ENCODE measurements at places on chromosomes 2 and 18.

DNA sequence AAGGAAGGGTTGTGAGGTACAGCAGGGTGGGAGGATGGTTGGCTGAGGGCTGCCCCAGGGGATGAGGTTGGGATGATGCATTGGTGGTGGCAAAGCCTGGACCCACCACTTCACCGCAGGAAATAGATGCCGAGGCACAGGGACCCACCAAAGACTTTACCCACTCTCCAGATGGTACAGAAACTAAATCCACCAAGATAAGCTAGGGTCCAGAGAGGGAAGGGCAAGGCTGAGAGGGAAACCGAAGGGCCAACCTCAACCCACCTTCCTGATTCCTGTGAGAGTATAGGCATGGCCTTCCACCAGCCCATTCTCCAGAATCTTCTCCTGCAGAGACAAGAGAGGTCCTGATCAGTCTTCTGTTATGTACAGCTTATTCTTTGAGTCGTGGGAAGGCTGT is 18.1 kb downstream of the CAPN14 start:
- DNase-seq, result no peak

DNA sequence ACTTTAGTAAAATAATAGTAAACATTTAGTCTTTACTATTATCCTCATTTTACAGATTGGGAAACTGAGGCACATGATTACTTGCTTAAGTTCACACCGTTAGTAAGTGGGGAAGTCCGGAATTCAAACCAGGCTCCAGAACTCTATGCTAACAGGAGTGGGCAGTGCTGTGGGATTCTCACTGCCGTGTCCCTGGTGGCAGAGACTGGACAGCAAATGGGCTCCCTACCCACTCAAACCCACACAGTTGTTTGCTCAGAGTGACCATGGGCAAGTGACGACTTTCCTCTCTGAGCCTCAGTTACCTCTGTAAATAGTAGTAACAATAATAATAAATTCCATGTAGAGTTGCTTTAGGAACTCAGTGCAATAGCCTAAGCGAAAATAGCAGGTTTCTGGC is 24.0 kb downstream of the MAIP1 start:
- no peak for DNase-seq

GRCh38 chr2:19574778-19575260 is 216.4 kb upstream of the OSR1 start:
- peak; percentile 27 for DNase-seq

DNA sequence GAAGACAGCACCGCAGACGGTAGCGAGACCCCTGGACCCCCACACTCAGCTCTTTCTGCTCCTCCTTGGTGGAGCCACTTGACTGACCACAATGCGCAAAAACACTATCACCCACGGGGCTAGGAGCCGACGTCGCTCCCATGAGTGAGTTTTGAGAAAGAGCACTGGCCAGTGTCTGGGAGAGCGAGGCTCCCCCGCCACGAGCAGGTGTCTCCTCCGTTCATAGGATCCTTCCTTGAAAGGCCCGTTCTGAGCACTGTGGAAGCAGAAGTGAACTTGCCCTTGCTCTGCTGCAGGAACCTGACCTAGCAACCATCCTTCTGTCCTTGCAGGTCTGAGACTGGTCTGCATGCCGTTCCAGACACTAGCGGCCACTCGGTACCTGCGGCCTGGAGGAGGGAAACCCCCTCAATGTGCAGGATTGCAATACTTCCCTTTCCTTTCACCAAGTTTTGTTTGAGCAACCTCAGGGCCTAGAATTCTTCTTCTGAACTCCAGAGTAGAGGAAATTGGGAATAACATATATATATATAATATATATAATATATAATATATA is 12.9 kb upstream of the ZNF516 start:
- DNase-seq, result no peak

DNA sequence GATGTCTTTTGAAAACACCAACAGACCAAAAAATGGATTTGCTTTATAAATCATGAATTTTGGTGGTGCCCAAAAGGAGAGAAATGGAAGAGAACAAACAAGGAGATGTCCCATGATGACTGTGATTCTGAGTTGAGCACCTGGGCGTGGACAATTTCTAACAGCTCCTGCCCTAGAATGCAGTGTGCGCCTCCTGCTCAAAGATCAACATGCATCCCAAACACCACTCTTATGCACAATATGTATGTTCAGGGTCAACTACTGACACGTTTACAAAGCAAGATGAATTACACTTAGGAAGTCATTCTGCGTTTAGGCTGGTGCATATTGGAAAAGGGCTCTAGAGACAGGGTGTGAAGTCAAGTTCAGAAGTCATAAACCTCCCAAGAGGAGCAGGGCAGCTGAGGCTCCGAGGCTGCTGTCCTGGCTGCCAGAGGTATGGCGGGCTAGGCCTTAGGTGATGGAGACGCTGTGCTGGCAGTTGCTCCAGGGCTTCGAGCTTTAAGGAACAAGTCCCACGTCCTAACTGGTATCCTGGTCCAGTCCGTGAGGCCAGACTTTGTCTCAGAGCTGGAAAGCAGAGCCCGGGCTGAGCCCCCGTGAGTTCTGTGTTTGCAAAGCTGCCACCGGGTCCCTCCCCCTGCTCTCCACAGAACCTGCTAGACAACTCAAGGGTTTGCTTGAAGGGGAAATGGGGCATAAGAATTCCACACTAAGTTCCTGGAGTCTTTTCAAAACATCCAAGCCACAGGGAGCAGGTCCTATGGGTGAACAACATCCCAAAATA is 74.0 kb downstream of the ZNF516 start:
- DNase-seq, result no peak

DNA sequence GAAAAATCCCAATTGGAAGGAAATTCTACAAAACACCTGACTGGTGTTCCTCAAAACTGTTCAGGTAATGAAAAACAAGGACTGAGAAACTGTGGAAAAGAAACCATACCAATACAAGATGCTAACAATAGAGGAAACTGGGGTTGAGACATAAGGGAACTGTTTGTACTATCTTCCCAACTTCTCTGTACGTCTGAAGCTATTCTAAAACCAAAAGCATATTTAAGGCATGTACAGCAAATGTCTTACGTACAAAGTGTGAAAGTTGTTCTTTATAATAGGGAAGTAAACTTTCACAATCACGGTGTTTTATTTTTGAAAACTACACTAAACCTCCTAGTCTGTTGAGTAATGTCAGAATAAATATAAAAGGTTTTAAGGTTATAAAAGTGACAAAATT is 776.1 kb upstream of the RAB6C start:
- DNase-seq, result no peak

GRCh38 chr2:206271065-206271464 is 3.4 kb upstream of the ZDBF2 start:
- DNase-seq, result no peak

GRCh38 chr2:85449214-85449588 is 30.7 kb downstream of the SH2D6 start:
- peak; percentile 61 for DNase-seq

- no peak for DNase-seq
Measured at GRCh38 chr2:183495589-183496267, 371.5 kb downstream of the NUP35 start.

DNA sequence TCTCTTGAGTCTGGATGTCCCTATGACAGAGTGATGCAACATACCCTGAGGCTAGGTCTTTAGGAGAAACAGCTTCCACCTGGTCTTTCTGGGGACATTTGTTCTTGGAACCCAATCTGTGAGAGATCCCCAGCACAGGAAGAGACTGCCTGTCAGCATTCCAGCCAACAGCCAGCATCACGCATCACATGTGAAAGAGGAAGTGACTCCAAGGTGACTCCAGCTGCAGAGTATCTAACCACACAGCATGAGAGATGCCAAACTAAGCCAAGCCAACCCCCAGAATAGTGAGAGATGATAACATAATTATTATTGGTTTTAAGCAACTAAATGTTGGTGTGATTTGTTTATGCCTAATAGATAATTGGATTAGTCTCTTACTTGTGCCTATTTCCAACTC is 35.7 kb downstream of the C18orf63 start:
- no peak for DNase-seq

DNA sequence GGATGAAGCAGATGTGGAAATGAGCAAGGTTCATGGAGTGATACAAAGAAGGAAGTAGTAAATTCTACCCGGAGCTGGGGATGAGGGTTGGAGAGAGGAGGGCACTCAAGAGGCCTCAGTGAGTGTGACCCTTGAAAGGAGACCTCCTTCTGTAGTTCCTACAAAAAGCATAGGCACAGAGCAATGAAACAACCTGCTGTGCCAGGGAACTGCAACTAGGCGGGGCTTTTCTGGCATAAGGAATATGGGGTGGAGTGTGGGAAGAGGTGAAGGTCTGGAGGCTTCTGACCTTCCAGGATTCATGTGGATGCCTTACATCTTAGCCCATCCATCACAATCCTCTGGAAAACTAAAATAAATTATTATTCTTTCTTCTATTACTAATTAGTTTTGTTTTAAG is 25.5 kb upstream of the PGAP1 start:
- DNase-seq, result no peak

DNA sequence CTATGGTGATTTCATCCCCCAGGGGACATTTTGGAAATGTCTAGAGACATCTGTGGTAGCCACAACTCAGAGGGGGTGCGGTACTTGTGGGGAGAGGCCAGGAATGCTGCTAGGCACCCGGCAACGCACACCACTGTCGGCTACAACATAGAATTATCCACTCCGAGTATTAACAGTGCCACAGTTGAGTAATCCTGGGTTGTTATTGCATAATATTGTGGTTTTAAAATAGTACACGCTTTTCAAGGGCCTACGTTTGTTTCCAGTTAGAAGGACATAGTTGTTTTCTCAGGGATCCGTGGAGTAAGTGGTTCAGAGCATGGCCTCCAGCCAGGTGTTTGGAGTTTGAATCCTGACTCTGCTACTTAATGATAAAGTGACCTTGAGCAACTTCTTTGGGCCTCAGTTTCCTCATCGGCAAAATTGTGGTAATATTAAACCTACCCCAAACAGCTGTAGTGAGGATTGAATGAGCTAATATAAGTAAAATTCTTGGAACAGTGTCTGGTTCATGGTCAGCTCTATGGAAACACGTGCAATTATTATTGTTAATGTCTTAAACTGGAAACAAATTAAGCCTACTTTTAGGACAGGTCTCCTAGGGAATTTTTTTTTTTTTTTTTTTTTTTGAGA is 24.5 kb downstream of the CYP27A1 start:
- DNase-seq, result peak; percentile 50

- DNase-seq, result peak; percentile 76
Measured at GRCh38 chr2:219509780-219510511, 4.3 kb upstream of the ASIC4 start.

DNA sequence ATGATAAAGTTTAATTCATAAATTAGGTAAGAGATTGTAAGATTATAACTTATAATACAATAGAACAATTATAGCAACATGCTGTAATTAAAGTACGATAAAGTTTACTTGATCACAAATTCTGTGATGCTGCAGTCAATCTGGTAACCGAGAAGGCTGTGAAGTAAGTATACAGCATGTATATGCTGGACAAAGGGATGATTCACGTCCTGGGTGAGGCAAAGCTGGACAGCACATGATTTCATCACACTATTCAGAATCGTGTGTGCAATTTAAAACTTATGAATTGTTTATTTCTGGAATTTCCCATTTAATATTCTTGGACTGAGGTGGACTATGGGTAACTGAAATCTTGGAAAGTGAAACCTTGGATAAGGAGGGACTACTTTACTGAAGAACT is 522.2 kb upstream of the CNTNAP5 start:
- DNase-seq, result no peak

- DNase-seq, result no peak
Measured at GRCh38 chr2:37379881-37380296, 35.5 kb downstream of the QPCT start.

DNA sequence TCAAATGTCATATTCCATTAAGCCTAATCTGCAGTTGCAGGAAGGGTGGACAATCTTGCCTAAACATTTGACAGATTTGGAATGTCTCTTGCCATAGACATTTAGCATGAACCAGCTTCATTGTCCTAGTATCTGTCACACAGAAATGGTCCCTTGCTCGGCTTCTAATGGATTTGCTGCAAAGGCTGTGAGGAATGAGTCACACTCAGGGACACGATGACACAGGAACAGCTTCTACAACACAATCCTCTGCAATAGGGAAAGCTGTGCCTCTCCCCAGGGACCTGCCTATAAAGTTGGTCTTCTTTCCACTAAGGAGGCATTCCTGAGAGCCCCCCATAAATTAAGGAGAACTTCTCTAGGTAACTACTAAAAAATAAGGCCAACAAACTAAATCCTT is 155.1 kb upstream of the L3MBTL4 start:
- DNase-seq, result no peak

DNA sequence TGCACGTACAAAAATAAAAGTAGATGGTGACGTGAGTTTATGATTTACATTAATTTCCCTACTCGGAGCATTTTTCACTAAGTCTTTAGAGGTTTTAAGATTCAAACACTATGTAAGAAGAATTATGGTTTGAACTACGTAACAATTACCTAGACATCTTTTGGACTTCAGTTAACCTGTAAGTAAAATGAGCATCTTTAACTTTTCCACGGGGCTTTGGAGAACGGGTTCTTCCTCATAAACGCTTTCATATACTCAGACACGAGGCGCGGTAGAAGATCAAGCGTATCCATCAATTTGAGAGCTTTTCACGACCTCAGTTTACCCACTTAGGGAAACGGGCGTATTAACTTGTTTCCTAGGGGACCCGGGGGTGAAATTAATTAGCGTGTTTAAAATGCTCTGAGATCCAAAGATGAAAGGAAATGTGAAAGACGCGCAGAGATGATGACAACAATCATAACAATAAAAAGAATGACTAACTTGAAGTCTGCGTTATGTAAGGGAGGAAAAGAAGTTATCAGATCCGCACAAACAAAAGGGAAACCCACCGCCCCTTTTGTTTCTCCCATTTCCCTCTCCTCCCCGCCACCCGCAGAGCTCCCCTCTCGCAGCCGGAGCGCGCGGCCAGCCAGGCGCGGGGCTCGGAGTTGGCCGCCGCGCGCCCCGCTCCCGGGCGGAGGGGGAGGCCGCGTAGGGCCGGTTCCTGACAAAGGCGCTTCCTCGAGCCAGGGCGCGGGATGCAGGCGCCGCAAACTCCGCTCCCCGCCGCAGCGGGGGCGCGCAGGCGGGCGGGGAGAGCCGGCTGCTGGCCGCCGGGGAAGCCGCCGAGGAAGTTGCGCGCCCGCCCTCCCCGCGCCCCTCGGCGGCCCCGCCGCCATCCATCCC is 807 bp downstream of the PELI1 start:
- DNase-seq, result no peak

DNA sequence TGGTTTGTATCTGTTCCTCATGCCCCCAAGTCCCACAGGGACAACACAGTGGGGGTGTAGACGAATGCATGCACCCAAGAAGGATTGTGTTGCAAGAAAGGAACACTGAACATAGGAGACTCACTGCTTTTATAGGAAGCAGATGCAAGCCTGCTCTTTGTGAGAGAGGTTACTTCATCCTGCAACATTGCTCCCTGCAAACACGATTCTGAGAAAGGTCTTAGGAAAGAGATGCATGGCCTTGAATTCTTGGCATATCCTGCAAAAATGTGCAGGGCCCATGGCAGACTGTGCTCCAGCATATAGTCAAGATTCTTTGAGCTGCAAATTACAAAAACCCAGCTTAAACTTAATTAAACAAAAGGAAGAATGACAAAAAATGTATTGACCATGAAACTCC is 312.2 kb upstream of the MGAT5 start:
- no peak for DNase-seq
